ENCODE measurements at places on chromosomes 7 and 10.

DNA sequence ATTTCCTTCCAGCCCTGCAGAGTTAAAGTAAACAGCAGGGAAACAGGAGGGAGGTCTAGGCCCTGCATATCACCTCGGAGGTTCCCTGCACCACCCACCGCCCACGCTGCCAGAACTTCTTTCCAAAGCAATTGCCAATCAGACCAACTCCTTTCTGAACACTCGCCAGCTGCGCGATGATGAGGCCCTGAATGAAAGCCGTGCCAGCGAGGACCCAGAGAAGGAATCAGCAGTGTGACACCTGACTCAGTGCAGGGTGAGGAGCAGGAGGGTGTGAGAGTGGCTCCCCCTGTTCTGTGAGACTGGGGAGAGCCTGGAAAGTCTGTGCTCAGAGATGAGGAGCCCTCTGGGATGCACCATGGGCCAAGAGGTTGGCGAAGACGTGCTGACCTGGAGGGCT lies 3.3 kb upstream of the TCERG1L start:
- no peak for DNase-seq

GRCh38 chr10:33233221-33233620 lies 101.2 kb downstream of the NRP1 start:
- DNase-seq, result no peak

DNA sequence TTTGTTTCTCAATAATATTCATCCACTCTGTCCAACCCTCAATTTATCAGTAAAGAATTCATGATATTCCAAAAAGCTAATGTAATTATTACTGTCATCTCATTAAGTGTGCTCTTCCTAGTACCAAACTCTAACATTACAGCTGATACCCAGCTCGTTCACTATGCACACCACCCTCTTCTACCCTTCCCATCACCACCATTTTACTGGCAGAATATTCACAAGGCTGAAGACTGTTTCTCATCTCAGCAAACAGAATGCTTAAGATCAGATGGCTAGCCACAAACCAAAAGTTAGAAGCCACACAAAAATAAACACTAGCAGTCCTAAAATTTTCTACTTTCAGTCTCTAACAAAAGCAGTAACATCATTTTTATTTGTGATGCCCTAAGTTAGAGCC lies 121.5 kb downstream of the SRPK2 start:
- no peak for DNase-seq

DNA sequence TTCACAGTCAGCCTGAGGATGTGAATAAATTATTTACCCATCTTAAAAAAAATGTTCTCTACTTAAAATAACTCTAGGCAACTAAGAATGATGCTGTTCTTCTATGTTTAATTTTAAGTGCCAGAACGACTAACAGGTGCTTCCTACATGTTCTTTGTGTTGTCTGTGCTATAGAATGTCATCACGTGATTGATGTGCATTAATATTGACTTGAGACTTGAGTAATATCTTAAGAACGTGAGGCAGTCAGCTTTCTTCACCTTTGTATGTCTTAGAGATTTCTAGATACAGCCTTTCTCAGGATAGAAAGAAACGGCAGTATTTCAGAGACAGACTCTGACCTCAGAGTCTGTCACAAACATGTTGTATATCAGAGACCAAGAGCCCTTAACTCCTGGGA lies 274.6 kb downstream of the KCND2 start:
- DNase-seq, result no peak

DNA sequence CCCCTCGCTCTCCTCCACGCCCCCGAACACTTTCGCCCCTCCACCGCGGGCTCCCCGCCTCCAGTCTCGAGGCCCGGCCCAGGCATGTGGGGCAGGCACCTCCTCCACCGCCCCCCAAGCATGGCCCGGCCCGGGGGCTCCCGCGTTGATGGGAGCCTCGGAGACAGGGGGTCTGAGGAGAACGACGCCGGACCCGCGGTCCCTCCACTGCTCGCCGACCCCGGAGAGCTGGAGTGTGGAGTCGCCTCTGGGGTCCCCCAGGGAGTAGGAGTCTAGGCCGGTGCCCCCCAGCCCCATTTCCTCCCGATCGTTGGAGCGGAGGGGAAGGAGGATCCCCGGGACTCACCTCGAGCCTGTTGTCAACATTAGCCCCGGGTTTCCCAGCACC lies 206 bp downstream of the UPF2 start:
- DNase-seq, result no peak

- no peak for DNase-seq
Observed at GRCh38 chr7:4139656-4140625, 542.2 kb upstream of the FOXK1 start.

- no peak for DNase-seq
Observed at GRCh38 chr7:128727239-128727638, 11.9 kb upstream of the CALU start.

GRCh38 chr10:108862676-108863350 lies 1060.5 kb downstream of the XPNPEP1 start:
- no peak for DNase-seq

- no peak for DNase-seq
Observed at GRCh38 chr10:5515948-5516761, 8.6 kb upstream of the CALML3 start.

DNA sequence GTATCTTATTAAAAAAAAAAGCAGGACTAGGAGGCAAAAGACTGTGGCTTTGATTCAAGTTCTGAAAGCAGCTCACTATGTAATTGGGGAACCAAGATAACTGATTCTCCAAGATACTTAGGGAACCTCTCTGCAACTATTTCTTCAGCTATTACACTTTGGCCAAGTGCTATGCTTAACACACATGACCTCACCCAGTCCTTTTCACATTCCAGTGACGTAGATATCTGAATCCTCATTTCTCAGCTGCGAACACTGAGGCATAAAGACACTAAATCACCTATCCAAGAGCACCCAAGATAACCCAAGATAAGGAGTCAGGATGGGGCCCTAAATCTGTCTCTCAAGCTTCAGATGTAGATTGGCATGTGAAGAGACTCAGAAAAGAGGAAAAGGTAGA lies 133.6 kb downstream of the GLI3 start:
- DNase-seq, result no peak

DNA sequence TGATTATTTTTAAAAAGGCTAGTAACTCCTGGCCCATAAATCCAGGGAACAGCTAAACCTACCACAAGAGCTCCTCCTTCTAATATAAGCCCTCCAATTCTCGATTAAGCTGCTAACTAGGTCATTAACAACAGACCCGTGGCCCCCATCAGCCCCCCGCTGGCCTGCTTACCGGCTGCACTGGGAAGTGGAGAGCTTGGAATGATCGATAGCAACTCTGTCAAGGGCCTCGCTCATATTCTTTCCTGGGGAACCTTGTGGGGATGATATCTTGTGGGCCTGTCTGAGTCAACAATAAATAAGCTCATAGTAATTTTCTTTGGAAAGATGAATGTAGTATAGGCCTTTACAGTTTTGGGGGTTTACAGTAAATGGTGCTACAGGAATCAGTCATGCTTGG lies 353.5 kb downstream of the TCERG1L start:
- DNase-seq, result no peak

DNA sequence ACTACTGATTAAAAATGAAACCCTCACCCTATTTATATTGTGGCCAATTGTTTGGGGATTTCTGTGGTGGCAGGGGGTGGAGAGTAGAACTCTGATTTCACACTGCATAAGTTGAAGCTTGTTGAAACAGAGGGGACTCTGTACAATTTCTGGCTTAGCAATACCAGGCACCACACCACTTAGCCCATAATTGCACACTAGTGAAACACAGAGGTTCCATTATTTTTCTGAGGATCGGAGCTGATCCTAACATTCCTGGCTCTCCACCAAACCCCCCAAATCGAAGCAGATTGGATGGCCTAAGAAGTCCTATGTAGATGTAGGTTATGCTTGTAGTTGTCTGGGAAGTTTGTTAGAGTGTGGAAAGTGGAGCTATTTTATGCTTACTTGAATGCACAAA lies 47.0 kb downstream of the PTN start:
- DNase-seq, result no peak

DNA sequence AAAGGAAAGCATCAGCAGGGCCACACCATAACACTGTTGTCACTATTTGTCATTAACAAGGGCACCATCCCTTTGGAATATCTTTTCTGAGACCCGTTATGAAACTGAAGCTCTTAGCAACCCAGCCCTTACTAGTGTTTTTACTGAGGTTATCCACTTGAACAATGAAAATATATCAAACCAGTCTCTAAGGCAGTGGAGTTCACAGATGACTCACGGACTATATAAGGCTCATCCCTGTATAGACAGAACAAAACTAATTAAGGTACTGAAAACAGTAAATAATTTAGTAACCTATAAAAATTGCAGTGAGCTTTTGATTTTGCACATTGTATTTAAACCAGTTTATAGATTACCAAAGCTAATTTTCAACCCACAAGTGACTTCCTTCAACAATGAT lies 196.0 kb downstream of the ELAPOR2 start:
- no peak for DNase-seq

- DNase-seq, result no peak
Observed at GRCh38 chr7:44956157-44956766, 22.6 kb downstream of the MYO1G start.

DNA sequence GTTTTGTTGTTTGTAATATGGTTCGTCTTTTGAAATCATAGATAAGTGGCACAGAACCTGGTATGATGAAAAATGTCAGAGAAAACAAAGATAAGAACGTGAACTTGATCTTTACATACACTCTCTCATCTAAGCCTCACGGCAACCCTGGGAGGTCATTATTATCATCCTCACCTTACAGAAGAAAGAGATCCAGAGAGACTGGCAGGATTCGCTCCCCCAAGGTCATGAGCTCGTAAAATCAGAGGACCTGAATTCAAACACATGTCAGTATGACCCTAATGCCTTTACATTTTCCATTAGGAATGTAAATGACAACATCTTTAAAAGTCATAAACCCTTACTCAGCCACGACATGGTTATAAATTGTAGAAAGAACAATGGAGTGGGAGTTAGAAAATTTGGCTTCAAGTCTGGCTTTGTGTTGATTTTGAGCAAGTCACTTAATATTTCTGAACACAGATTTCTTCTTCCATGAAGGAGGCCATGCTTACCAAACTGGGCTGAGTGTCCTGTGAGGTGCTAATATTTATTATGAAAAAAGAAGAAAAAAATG lies 35.9 kb downstream of the HIPK2 start:
- no peak for DNase-seq

Measured in COR-L47 (cell line).